ENCODE measurements at places on chromosomes 1 and 21.
A peak's percentile ranks its signal among the peaks of the same experiment; 100 is the strongest.

GRCh38 chr1:178870944-178871343 lies at the start of gene ANGPTL1:
Gene ANGPTL1, minus strand, starts transcription at chr1:178871077. Its CDS starts 5,301 bp downstream, at chr1:178865776.
- DNase-seq: no peak

- DNase-seq: no peak
These were observed 32.4 kb downstream of the KCNN3 start for GRCh38 chr1:154837672-154838171.

DNA sequence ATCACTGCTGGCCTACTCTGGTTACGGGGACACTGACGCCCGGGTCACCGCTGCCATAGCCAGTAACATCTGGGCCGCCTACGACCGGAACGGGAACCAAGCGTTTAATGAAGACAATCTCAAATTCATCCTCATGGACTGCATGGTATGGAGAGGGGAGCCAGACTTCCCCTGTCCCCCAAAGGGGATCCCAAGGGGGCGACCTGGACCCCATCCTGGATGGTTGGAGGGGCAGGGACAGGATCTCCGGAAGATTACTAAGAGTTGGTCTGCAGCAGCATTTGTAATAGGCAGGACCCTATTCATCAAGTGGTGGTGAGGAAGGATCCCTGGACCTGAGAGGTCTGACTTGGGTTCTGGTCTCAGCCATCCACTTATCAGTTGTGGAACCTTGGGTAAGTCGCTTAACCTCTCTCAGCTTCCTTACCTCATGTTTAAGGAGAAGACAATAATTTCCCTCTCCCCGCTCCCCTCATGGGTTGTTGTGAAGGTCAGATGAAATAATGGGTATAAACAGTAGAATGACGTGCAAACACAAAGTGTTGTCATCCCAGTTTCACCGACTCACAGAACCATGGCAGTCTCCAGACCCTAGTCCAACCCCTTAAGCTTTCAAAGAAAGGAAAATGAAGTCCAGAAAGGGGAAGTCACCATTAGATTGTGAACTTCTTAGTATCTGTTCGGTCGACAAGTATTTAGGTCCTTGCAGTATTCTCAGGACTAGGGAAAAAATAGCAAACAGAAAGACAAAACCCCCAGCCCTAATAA lies 883 bp downstream of the LAMTOR2 start:
- no peak for DNase-seq

- no peak for DNase-seq
These were observed 139.1 kb upstream of the ZC3H11B start for GRCh38 chr1:219751870-219752507.

DNA sequence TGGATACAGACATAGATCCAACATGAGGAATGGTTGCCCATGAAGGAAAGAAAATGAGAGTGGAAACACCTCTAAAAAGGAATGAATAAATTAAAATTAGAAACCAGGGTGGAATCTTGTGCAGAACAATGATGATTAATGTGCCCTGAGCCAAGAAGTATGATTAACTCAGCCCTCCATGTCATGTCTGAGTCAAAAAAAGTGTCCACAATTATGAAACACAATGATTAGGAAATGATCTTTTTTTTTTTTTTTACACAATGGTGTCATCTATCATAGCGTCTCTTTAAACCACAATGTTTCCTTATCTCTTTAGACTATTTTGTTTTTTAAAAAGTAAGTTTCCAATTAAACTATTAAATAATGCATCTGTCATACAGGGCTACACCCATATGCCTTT lies 78.9 kb upstream of the RAB4A start:
- DNase-seq: no peak

- DNase-seq: no peak
These were observed 651 bp downstream of the COA6 start for GRCh38 chr1:234373959-234374254.

DNA sequence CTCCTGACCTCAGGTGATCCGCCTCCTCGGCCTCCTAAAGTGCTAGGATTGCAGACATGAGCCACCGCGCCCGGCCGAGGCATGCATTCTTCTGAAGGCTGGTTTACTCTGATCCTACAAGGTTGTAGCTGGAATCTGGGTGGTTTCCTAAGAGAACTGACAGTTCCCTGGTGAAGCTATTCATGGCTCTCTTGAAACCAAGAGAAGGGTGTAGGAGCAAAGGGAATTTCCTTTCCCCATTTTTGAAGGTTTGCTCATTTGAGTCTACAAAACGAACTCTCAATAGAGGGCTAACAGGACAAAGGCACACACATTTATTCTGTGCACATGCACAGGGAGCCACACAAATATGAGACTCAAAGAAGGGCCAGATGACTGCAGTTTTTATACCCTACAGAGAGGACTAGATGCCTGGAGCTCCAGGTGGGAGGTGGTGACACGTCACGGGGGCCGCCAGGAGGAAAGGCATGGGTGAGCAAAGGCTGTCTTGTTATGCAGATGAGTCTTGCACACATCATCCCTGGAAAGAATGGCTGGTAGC lies 49.5 kb upstream of the ERRFI1 start:
- DNase-seq: no peak

DNA sequence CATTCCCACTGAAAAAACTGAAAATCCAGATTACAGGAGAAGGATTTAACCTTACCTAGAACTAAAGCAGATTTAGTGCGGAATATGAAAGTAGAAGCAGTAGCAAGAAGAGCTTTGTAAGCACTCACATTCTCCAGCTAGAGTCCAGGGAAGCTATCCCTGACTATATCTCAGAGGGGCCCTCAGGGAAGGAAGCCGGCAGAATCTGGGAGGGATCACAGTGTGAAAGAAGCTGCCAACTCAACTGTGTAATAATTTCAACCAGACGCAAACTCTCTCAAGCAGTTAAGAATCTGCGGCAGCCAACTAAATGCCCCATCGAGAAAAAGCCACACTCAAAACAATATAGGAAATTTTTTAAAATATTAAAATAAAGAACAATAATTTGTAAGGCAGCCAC lies 163.8 kb downstream of the EIF4G3 start:
- no peak for DNase-seq

- DNase-seq: no peak
These were observed 147.6 kb downstream of the ADSS2 start for GRCh38 chr1:244304156-244304555.

GRCh38 chr1:197685785-197686184 lies 89.5 kb downstream of the DENND1B start:
- no peak for DNase-seq

DNA sequence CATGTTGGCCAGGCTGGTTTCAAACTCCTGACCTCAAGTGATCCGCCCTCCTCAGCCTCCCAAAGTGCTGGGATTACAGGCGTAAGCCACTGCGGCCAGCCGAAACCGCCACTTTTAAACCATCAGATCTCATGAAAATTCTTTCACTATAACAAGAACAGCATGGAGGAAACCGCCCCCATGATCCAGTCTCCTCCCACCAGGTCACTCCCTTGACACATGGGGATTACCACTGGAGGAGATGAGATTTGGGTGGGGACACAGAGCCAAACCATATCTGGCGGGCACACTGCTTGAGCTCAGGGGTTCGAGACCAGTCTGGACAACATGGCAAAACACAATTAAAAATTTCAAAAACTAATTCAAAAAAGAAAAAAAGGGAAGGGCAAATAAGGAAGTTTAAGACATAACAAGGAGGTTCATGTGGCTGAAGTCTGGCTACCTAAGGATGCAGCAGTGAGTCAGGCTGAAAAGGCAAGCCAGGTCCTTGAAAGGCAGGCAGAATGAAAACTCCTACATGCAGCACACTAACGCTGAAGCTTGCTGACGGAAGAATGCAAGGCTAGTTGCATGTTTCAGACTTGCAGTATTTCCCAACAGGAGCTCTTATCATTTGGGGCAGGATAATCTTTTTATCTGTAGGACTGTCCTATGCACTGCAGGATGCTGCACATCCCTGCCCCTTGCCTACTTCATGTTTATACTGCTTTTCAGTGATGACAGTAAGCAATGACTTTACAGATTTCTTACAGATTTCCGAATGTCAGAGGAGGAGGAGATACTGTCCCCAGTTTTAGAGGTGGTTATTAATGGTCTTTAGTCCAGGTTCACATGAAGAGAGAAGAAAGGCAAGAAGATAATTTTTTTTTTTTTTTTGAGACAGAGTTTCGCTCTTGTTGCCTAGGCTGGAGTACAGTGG lies 49.3 kb downstream of the FBXO42 start:
- no peak for DNase-seq

- no peak for DNase-seq
These were observed 23.7 kb downstream of the CAMK1G start for GRCh38 chr1:209607102-209607794.

DNA sequence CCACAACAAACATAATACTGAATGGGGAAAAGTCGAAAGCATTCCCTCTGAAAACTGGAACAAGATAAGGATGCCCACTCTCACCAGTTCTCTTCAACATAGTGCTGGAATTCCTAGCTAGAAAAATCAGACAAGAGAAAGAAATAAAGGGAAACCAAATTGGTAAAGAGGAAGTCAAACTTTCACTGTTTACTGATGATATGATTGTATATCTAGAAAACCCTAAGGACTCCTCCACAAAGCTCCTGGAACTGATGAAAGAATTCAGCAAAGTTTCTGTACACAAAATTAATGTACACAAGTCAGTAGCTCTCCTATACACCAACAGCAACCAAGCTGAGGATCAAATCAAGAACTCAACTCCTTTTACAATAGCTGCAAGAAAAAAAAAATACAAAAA lies 6.9 kb upstream of the F13B start:
- DNase-seq: no peak

GRCh38 chr1:67580691-67581403 lies 104.2 kb upstream of the GADD45A start:
- no peak for DNase-seq

- no peak for DNase-seq
These were observed 79.2 kb upstream of the WDR26 start for GRCh38 chr1:224513787-224514209.

DNA sequence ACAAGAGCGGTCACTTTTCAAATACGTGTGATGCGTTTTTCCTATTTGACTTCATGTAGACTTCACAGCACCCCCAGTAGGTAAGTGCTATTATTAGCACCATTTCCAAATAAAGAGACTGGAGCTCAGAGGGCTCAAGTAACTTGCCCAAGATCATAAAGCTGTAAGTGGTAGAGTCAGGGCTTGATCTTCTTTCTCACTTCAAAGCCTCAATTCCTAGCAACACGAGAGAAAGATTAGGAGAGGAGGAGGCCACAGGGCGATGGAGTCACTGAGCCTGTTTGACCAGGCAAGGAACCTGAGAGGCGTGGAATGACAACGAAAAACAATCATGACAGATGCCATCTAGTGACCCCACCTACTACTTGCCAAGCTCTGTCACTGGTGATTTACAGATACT lies 181.0 kb downstream of the FOXD2 start:
- DNase-seq: no peak

DNA sequence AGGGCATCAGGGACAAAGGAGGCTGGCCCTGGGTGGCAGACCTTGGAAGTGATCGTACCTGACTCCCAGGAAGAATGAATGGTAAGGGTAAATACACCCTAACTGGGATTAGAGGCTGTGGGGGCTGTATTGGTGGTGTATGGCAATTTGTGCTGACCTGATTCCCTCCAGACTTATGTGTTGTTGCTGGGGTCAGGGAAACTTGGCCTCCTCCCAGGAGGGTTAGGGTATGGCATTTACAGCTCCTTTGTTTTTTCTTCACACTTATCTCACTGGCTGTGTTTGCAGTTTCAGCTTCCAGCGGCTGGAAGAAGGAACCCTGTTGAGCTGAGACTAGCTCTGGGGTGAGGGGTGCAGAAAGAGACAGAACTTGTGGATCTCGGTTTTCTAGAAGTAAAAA lies 8.2 kb downstream of the VANGL1 start:
- no peak for DNase-seq

- no peak for DNase-seq
These were observed 12.8 kb downstream of the KRTAP24-1 start for GRCh38 chr21:30269803-30270530.

DNA sequence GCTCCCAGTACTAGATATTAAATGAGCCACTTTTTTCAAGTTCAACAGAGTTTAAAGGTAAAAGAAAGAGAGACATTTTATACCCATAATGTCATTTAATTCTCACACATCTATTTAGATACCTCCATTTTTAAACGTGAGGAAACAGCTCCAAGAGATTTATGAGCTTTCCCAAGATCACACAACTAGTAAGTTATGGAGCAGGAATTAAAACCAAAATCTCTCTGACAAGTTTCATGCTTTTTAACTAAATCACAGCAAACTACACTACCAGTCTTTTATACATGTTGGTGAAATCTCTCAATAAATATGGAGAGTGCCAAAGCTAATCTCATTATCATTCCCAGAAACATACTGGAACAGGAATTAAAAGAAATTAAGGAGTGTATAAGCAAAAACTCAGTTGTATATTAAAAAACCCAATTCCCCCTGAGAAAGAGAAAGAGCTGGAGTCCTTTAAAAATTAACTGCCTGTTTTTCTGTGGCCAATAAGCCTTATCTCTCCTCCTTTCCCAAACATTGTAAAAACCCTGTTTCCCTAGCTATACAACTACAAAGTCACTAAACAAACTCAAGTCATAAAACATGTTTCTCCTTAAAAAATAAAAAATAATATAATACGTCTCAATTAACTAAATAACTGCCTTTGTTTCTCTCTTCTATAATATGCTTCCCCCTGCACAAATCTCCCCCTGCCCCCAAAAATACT lies 26.7 kb upstream of the THEM4 start:
- DNase-seq: no peak

DNA sequence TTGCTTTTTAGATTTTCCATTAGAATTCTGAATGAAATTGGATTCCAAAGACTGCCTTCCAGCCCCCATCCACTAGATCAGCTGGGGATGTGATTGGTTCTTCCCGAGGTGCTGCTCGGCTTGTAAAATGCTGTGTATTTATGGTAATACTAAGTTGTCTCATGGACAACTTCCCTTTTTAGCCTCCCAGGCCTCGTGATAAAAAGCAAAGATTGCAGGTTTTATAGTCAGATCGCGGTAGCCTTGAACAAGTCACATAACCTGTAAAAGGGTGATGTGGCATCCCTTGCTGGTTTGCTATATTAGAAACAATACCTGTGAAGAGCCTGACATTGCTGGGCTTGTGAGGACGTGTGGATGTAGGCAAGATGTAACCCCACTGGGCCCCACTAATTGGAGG lies 10.4 kb downstream of the MUL1 start:
- DNase-seq: no peak

DNA sequence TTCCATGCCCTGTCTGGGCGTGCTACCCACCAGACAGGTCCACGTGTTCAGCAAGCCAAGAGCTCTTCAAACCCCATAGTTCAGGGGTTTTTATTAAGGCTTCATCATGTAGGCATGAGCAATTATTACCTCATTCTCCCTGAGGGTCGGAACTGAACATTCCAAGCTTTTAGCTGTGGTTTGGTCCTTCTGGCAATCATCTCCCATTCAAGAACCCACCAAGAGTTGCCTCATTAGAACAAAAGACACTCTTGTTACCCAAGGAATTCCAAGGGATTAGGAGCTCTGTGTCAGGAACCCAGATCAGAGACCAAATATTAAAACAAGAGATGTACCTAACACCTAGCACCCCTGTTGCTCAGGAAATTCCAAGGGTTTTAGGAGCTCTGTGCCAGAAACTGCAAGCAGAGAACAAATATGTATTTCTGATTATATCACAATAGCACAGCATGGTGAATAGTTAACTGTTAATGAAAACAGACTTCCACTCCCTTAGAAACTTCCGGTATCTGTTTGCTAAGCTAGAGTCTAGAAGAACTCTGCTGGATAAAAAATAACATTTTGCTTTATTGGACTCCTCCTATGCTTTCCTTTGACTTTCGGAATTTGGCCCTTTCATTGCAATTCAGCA lies 201.2 kb upstream of the L1TD1 start:
- peak; percentile 53 for DNase-seq

GRCh38 chr1:235074523-235075047 lies 54.1 kb downstream of the TOMM20 start:
- no peak for DNase-seq
